ENCODE measurements at places on chromosomes 3 and 15. TPM values are rescaled to one million over a fixed set of nuclear protein-coding genes. Genes with fewer than 3 reads are reported as not detected.

The PRSS50 gene
- 0.47 TPM for total RNA-seq

The ROPN1 gene
- total RNA-seq, result not detected

The CEMIP gene
- total RNA-seq, result 0.60 TPM

The TMEM41A gene
- 14.1 TPM for total RNA-seq

The TMOD2 gene
- total RNA-seq, result 4.9 TPM

The ANKRD63 gene
- 0.26 TPM for total RNA-seq

The GNAT1 gene
- not detected for total RNA-seq

The C2CD4B gene
- 0.73 TPM for total RNA-seq

The SEMA5B gene
- 19.9 TPM for total RNA-seq

The LAMB2 gene
- 107 TPM for total RNA-seq

The OIP5 gene
- 36.7 TPM for total RNA-seq

The SNTN gene
- total RNA-seq, result not detected

The PP2D1 gene
- total RNA-seq, result not detected

The CCR9 gene
- not detected for total RNA-seq

The IQCF5 gene
- not detected for total RNA-seq

The PLA2G4D gene
- 0.33 TPM for total RNA-seq

The PARL gene
- 81.3 TPM for total RNA-seq

The SPATA12 gene
- 0.19 TPM for total RNA-seq

The COLQ gene
- total RNA-seq, result 1.9 TPM

The CLRN1 gene
- 0.35 TPM for total RNA-seq

The SCAANT1 gene
- not detected for total RNA-seq

The CCRL2 gene
- total RNA-seq, result not detected

The SELENOS gene
- 45.2 TPM for total RNA-seq

The FMN1 gene
- total RNA-seq, result 2.9 TPM

The SPINT1 gene
- 117 TPM for total RNA-seq
